ENCODE measurements at places on chromosomes 1 and 21. TPM values are rescaled to one million over a fixed set of nuclear protein-coding genes. Genes with fewer than 3 reads are reported as not detected.
A peak's percentile ranks its signal among the peaks of the same experiment; 100 is the strongest.

GRCh38 chr1:89631816-89632656 is 884 bp upstream of the LRRC8C start:
- DNase-seq, result no peak

GRCh38 chr1:29280409-29281131 is 44.2 kb downstream of the PTPRU start:
- DNase-seq, result no peak

- no peak for DNase-seq
These were observed 3.2 kb upstream of the SRRM1 start for GRCh38 chr1:24639881-24640280.

The CFHR2 gene
- total RNA-seq, result not detected

- no peak for DNase-seq
These were observed 44.0 kb downstream of the NTNG1 start for GRCh38 chr1:107184888-107185287.

DNA sequence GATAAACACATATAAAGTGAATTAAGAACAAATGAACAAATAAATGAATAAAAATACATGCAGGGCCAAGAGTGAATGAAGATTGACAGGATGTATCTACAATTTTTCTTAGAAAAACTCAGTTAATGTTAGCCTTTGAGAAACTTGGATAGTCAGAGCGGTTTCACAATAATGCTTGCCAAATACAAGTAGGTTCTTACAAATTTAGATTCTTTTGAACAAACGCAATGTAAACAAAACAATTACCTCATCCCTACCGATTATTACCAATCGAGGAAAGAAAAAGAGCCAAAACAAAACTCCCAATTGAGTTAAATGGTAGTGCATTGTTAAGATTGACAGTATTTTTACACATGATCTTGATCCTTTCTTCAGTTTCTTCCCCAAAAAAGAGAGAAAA is 176.9 kb upstream of the DEPDC1 start:
- DNase-seq, result no peak

- no peak for DNase-seq
These were observed 100.0 kb upstream of the NRIP1 start for GRCh38 chr21:15164678-15165303.

GRCh38 chr1:101376121-101377083 is 139.6 kb downstream of the S1PR1 start:
- no peak for DNase-seq

- DNase-seq, result peak; percentile 82
These were observed 178.4 kb upstream of the EDN2 start for GRCh38 chr1:41662765-41663437.

The CROCC gene
- total RNA-seq, result 10.0 TPM

GRCh38 chr21:26320596-26320995 is 150.0 kb upstream of the APP start:
- DNase-seq, result no peak

DNA sequence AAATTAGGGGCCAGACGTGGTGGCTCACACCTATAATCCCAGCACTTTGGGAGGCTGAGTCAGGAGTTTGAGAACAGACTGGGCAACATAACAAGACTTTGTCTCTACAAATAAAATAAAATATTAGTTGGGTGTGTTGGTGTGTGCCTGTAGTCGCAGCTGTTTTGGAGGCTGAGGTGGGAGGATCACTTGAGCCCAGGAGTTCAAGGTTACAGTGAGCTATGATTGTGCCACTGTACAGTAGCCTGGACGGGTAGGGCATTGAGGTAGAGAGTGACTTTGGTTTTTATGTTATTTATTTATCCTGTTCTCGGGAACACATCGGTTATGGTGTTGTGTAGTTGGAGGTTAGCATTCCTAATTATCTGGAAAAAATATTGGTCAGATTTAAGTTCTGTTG is 19.5 kb downstream of the KIF1B start:
- no peak for DNase-seq

The OR2T2 gene
- total RNA-seq, result not detected

DNA sequence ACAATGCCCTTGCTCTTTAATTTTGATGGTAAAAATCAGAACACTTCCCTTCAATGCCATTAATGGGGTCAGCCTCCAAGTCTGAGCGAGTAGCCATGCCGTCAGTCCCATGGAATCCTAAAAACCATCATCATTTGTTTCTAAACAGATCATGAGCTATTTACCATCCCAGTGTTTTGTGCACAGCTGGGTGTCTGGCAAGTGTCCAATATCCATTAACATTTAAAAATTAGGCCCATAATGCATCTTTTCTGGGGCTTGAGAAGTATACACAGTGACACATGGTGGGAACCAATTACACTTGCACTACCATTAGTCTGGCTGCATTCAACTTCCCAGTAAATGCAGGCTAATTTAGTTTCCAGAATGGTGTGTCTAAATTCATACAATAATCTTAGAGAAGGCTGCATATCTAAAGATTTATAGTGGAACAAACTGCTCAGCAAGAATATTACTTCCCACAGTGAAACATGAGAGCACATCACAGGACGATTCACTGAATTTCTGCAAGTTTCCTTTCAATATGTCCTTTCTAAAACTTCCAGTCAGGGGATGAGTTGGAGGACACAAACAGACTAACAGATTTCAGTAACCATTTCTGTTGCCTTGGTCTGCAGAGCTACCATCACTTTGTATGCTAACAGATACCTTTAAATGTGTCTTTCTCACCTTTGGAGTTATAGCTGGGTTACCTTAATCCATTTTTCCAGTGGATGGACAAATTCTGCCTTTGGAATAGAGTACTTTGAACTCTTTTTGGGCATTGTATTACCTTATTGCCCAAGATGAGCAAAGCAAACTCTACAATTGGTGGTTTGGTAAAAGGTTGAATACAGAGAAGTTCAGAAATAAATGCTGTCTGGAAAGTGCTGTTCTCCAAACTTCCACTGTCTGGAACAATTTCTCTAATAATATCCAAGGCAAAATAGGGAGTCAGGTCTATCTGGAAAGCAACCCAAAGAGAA is 258.0 kb downstream of the PTBP2 start:
- no peak for DNase-seq

DNA sequence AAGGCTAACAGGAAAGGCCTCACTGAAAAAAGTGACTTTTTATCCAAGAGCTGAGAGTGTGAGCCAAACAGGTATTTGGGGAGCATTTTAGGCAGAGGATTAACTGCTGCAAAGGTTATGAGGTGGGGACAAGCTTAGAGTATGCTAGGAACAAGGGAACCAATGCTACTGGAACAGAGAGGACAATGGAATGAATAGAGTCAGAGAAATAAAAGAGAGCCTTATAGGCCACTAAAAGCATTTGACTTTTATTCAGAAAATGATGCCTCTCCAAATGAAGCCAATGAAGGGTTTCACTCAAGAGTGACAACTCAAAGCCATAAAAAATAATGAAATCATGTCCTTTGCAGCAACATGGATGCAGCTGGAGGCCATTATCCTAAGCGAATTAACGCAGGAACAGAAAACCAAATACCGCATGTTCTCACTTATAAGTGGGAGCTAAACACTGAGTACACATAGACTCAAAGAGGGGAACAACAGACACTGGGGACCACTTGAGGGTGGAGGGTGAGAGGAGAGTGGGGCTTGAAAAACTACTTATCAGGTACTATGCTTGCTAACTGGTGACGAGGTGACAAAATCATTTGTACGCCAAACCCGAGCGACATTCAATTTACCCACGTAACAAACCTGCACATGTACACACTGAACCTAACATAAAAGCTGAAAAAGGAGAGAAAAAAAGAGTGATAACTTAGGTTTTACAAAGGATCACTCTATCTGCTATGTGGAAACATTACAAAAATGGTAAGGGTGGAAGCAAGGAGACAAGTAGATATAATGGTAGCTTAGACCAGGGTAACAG is 11.1 kb downstream of the PTP4A2 start:
- DNase-seq, result no peak

GRCh38 chr1:34885405-34886247 is 26.1 kb upstream of the SMIM12 start:
- no peak for DNase-seq

The LRRC71 gene
- total RNA-seq, result not detected

The OPRD1 gene
- not detected for total RNA-seq

DNA sequence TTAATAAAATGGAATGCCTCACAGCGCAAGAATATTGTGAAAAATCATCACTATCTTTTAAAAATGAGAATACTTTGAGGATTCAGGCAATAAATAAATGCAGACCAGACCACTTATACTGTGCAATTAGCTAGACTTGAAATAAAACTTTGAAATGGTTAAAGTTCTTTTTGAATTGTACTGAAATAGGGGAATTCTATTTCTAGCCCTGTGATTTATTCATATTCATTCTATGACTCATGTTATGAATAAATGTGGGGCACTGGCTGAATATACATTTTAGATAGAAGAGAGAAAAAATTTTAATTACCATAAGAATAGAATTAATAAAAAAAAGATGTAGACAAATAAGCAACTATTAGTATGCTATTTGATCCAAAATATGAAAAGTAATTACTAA is 16.4 kb upstream of the USP25 start:
- no peak for DNase-seq

The OR14A16 gene
- not detected for total RNA-seq
